ENCODE measurements at places on chromosomes 4 and X.

DNA sequence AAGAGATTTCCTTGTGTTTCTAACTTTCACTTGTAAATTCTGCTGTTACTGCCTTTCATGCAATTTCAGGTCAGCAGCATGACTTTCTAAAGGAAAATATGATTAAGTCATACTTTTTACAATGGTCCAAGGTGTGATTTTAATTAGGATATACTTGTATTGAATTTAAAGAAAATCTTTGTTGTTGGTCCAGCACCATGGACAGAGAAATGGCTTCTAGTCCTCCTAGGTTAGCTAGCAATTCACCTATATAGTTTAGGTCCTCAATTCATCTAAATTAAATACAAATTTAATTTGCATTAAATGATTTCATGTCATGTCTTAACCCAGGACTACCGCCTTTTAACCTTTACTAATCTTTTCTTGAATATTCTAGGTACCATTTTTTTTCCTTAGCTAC is 304.9 kb upstream of the RPS6KA3 start:
- DNase-seq, result peak; percentile 26

DNA sequence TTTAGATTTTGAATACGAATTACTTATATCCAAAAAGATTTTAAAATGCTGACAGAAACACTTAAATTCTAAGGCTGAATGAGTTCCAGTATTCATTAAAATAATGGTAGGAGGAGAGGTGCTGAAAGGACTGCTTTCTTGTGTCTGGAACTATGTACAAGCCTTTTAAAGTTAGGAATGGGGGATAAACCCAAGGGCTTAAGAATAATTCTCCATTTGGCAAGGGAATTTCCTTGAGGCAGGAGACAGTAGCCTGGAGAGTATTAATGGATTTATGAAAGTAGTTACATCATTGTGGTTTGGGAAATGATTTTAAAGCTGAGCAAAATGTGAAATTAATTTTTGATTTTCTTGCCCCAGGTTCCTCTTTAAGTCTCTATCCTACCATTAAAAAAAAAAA is 266.5 kb upstream of the KCNIP4 start:
- DNase-seq, result no peak

- no peak for DNase-seq
These were observed 27.9 kb upstream of the GABRA2 start for GRCh38 chr4:46417848-46418247.

- no peak for DNase-seq
These were observed 449.3 kb upstream of the BOD1L1 start for GRCh38 chr4:14076776-14077175.

DNA sequence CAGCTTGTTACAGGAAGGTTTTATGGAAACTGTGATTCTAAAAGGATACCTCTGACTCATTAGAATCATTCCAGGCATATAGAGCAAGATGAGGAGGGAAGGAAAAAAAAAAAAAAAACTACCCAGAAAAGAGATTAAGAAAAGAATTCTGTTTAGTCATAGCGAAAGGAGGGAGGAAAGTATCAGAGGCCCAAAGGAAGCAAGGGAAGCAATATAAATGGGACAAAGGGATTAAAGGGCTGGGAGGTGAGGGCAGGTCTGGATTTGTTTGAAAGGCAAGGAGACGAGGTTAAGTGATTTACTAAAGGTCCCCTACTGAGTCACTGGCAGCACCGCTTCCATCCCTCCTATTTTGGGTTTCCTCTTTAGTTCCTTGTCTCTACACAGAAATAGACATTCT is 88.6 kb upstream of the IL1RAPL1 start:
- peak; percentile 41 for DNase-seq

GRCh38 chrX:12950851-12951594 is 23.9 kb upstream of the TMSB4X start:
- no peak for DNase-seq

DNA sequence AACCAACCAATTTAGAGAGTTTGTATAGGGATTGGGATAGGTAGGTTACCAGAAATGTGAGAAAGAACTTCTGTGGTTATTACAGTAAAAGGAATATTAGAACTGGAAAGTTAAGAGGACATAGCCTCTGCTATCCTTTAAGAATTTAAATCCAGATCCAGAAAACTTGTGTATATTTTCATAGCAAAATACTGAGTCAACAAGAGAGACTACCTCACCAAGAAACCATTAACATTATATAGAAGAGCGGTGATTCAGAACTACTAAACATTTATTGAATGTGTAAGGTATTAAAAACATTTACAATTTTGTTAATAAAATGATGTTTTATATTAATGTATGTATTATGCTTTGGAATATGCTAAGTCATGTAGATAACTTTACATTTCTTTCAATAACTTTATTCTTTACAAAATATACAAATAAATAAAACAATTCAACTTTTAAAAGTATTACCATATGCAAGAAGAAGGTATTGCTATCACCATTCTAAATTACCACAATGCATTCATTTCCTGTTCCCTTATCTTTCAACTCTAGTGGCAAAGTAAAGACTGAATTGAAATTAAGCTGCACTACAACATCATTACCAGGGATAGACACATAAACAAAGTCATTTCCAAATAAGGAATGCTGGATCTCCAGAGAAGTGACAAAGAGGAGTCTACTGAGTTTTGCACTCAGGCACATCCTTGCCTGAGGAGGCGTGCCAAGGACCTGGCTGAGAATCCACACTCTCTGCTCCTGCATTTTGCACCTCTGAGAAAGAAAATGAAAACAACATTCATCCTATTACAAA is 6.1 kb upstream of the BDH2 start:
- DNase-seq, result peak; percentile 13

DNA sequence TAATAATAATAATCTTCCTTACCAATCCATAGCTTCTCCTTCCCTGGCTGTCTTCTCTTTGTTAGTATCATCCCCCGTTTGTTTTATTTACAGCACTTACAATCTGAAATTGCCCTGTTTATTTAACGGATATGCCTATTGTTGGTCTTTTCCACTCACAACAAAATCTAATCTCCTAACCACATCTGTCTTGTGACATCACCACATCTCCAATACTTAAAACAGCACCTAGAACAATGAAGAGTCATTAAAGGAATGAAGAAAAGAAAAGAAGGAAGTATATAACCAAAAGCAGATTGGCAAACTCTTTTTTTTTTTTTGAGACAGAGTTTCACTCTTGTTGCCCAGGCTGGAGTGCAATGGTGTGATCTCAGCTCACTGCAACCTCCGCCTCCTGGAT is 38.7 kb upstream of the JADE1 start:
- peak; percentile 27 for DNase-seq

- DNase-seq, result no peak
These were observed 561.5 kb upstream of the FTHL17 start for GRCh38 chrX:31633349-31633748.

DNA sequence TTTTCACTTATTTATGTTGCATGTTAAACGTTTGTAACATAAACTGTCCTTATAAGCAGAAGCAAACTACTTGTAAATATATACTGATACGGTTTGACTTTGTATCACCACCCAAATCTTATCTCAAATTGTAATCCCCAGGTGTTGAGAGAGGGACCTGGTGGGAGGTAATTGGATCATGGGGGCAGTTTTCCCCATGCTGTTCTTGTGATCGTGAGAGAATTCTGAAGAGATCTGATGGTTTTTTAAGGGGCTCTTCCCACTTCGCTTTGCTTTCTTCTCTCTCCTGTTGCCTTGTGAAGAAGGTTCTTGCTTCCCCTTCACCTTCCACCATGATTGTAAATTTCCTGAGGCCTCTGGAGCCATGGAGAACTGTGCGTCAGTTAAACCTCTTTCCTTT is 87.1 kb upstream of the MAPK10 start:
- no peak for DNase-seq

GRCh38 chr4:153205757-153206156 is 1.5 kb downstream of the TRIM2 start:
- no peak for DNase-seq

DNA sequence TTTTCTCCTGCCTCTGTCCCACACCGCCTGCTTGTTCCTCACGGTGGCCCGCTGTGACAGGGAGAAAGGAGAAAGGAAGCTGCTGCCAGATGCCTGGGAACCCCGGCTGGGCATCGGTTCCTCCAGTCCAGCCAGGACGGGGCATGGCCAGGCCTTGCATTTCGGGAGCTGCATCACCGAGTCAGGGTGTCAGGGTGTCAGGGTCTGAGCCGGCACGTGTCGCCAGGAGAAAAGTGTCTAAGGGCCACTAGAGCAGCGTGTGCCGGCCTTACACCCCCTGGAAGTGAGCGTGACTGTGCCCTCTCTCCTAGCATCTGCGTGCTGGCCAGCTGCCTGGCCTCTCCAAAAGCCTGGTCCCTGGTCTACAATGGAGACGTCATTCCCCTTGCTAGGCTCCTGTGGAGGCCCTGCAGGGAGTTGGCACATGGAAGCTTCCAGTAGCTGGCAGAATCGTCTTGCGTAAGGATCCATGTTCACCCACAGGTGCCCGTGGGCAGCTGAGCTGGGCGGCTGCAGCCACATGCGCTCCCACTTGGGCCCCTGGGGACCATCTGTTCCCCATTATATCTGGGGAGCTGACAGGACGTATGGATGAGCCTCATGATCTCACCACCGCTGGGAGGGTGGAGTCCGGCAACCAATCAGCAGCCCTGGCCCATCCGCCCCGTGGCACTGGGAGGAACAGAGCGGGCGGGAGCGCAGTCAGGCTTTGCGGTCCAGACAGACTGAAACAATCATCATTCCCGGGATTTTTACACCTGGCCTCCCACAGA is 39.9 kb upstream of the HMX1 start:
- no peak for DNase-seq

DNA sequence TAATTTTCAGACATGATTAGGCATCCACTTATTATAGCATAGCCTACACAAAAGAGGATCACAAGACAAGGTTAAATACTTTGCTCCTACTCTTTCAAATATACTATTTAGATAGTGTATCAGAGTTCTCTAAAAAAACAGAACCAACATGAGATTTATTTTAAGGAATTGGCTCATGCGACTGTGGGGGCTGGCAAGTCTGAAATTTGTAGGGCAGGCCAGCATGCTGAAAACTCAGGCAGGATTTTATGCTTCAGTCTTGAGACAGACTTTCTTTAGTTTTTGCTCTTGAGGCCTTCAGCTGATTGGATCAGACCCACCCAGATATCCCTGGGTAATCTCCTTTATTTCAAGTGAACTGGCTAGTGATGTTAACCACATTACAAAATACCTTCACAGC is 169.5 kb downstream of the MAML3 start:
- DNase-seq, result no peak

DNA sequence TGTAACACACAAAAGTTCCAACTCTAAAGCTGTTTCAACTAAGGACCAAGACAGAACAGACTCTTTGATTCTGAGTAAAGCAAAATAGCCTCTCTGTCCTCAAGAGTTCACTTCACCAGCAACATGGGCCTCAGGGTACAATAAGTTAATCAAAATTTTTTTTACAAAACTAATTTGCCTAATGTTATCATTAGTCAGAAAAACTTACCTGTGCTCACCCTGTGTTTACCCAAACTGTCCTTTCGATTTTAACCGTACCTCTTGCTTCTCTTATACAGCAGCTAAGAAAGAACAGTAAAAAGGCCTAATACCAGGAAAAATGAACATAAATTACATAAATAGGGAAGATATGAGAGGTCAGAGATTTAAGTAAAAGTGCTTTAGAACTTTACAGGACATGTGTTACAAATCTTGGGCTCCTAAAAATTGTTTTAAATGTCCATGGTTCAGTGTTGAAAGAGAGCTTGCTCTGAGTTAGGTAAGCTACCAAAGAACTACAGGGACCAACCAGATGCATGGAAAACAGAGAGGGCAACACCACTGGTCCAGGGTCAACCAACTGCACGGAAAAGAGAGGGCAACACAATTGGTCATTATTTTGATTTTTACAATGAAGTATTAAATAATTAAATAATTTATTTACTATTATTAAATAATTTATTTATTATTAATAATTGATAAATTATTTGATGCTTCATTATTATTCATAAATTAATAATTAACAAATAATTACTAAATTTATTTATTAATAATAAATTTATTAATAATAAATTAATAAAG is 73.1 kb downstream of the FAT1 start:
- no peak for DNase-seq

All from fibroblast of pulmonary artery (primary cell).